ENCODE measurements at places on chromosomes 11 and 22.
A peak's percentile ranks its signal among the peaks of the same experiment; 100 is the strongest.

GRCh38 chr11:81568918-81569317 lies 1164.7 kb downstream of the FAM181B start:
- no peak for DNase-seq

- DNase-seq = no peak
Observed at GRCh38 chr11:96111308-96111707, 187.4 kb upstream of the MTMR2 start.

DNA sequence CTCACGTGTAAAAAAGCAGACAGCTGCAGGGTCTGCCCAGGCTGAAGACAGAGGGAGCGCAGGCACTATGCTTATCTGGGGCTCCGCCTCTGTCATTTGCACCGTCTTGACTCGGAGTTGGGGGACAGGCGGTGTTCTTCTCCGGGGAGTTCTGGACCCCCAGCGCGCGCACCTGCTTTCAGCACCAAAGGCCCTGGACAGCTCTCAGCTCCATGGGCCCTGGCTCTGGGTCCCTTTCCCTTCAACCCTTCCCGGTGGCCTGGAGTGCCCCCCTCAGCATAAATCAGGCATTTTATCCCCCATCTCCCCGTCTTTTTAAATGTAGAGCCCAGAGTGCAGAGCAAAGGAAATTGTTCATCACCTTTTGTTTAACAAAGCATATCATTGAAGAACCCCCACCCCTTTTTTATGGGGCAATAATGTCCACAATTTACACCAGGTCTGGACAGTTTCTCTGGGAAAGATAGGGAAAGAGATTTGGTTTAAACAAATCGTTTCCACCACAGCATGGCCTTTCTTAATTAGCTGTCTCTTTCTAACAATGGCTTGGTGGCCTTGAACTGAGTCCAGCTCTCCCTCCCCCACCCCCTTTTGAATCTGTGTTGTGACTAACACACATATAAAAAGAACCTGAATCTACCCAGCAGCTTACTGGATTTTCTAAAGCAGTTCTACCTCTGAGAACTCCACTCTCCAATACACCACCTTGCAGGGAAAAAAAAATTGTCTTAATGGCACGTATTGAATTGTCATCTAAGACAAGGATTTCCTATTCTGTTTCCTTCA lies 1.7 kb downstream of the SEZ6L start:
- peak; percentile 76 for DNase-seq

- DNase-seq = peak; percentile 64
Observed at GRCh38 chr11:72237112-72237931, 6.7 kb downstream of the PHOX2A start.

GRCh38 chr11:108218455-108218854 lies 4.0 kb downstream of the NPAT start:
- no peak for DNase-seq

DNA sequence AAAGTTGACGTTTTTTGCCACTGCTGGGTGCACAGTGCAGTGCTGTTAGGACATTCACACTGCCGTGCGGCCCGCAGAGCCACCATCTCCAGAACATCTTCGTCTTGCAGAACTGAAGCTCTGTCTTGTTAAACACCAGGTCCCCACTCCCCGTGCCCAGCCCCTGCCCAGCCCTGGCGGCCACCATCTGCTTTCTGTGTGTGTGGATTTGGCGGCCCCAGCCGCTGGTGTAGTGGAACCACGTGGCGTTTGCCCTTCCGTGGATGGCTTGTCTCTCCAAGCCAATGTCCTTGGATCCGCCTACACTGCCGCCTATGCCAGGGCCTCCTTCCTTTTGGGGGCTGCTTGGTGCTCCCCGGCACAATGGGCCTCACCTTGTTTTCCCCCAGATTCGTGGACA lies 8.2 kb upstream of the MUC5AC start:
- no peak for DNase-seq
